ENCODE measurements at places on chromosomes 5 and 9. TPM values are rescaled to one million over a fixed set of nuclear protein-coding genes. Genes with fewer than 3 reads are reported as not detected.

The RNF183 gene
- not detected for total RNA-seq

The KCTD16 gene
- total RNA-seq = 3.3 TPM

The C9orf153 gene
- 1.4 TPM for total RNA-seq

The EPB41L4B gene
- 1.3 TPM for total RNA-seq

The PKD2L2 gene
- not detected for total RNA-seq

The TNFSF15 gene
- total RNA-seq = 0.81 TPM

The HAPLN1 gene
- 3.5 TPM for total RNA-seq

The ACTBL2 gene
- not detected for total RNA-seq
